IMR-90 (cell line): ENCODE measurements at places on chromosomes 6 and 20.

DNA sequence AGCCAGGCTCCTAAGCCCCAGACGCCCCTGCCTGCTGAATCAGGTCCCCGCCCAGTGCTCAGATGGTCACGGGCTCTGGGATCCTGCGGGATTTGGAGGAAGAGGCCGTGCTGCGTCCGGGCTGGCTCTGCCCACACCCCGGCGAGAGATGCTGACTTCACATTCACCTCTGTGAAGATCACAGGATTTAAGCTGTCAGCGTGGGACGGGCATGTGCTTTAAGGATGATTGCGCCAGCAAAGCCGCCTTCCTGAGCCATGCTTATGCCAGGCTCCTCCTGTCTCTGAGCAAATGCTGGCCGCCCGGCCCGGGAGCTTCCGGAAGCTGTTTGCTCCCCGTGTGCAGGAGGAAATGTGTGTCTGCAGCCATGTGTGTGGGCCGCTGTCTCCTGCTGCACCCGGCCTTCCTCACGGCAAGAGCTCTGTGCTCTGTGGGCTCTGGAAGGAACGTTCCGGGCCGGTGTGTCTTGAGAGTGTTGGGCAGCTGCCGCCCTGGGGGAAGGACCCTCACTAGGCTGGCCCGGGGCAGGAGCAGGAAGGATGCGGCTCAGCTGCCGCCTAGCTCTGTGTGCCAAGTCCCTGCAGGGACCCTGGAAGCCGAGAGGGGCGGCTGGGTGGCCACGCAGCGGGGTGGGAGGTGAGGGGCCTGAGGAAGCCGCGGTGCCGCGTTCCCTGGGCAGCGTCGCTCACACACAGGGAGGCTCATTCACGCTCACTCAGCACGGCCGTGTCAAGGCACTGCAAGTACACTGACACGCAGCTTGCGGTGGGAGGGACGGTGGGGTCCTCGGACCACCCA is 19.0 kb upstream of the BHLHE23 start:
- peak; percentile 7 for DNase-seq

- DNase-seq = no peak
Measured at GRCh38 chr20:64242797-64243475, 12.6 kb upstream of the PCMTD2 start.

- no peak for DNase-seq
Measured at GRCh38 chr6:163797296-163797845, 382.9 kb downstream of the QKI start.

GRCh38 chr20:17617212-17617867 is 47.5 kb downstream of the DSTN start:
- no peak for DNase-seq

- DNase-seq = peak; percentile 37
Measured at GRCh38 chr6:150251566-150252186, 108.8 kb downstream of the PPP1R14C start.

- DNase-seq = peak; percentile 18
Measured at GRCh38 chr20:728256-728944, 39.9 kb downstream of the SLC52A3 start.

- peak; percentile 15 for DNase-seq
Measured at GRCh38 chr6:27863962-27864905, 48.0 kb downstream of the OR2B2 start.

DNA sequence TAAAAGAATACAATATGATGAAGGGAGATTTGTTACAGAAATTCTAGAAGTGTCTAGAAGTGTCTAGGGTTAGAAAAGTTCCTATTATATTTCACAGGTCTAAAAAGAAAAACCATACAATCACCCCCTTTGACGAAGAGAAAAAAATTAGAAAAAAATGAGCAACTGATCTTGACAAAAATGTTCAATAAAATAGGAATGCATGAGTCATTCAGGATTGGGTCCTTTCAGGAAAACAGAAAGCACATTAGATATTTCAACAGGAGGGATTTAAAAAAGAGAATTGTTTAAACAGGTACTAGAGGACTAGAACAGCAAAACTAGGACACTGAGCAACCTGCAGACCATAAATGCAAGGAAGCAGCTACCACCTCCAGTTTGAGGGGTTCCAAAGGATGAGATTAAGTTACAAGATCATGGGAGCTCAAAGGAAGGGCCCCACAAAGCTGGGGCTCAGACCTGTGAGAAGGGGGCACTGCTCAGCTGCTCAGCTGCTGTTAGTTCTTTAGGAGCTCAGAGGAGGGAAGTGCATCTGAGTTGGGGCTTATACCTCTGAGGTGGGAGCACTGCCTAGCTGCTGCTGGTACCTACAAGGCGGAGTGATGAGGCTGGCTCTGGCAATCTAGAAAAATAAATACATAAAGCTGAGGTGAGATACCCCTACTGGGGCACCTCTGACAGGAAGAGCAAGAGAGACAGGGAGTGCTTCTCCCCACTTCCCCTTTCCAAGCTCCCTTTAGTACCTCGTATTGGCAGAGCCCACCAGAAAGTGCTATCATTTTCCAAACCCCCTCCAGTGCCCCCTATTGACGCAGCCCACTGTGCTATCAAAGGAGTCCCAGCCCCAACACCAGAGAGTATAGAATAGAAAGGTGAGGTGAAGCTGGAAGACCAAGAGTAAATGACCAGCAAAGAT is 27.1 kb upstream of the BEND6 start:
- peak; percentile 34 for DNase-seq

- no peak for DNase-seq
Measured at GRCh38 chr6:167719920-167720319, 106.8 kb upstream of the AFDN start.

GRCh38 chr6:45664707-45665106 is 287.0 kb upstream of the SUPT3H start:
- DNase-seq = no peak

DNA sequence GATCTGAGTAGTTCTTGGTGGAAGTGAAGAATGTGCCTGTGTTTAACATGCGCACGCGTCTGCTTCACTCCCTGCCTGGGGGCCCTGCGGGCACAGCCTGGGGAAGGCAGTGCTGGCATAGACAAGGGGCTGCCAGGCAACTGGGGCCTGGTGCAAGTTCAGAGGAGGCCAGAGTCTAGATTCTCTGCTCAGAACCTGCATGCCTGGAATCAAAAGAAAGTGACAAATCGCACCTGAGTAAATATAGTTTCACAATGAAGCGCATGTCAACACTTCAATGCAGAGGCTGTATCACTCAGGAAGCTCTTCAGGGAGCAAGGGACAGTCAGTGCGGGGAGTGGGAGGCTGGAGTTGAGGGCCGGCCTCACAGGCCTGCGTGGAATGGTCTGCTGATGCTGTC is 24.2 kb upstream of the PPP1R14C start:
- no peak for DNase-seq

DNA sequence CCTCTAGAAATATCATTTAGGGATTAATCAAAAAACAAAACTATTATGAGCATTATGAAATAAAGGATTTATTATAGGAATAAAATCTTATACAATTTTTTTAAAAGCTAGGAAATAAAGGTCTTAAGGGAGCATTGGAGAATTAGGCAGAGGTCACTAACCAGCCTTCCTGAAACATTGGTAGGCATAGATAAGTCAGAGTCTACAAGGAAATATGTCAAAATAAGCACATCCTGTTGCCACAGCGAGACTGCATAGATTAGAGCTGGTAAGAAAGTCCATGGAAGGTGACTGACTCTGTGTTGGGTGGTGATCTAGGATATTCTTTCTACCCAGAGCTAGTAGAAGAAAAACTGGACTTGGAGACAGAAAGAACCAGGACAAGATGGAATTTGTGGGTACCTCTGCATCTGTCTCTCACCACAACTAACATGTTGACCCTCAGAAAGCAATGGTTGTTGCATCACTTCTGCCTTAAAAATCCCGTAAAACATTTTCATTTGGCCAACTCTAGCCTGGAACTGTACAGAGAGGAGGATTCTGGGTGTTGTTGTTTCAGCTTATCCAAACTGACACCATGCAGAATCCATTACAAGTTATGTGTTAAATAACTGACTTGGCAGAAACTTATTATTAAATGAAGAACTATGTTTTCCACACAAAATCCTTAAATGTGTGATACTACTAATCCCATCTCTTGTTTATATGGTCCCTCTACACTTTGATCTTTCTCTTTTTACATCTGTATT is 77.1 kb downstream of the FBXO5 start:
- DNase-seq = no peak

DNA sequence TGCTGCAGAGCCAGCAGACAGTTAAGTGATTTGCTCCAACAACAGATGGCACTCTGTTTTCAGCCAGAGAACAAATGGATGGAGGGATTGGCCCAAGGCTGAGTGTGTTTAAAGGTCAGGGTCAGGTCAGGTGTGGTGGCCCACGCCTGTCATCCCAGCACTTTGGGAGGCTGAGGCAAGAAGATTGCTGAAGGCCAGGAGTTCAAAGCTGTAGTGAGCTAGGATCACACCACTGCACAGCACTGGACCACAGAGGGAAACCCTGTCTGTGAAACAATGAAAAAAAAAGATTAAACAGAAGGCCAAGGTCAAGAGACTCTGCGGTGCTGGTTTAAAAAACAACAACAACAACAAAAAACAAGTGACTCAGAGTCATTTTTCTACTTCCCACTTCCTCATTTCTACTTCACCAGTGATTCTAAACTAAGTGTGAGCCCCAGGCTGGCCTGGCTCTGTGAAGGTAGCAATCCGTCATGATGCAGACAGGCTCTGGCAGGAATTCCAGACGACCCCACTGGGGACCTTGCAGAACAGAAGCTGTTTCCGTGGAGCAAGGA is 42.5 kb upstream of the ARMC2 start:
- no peak for DNase-seq

DNA sequence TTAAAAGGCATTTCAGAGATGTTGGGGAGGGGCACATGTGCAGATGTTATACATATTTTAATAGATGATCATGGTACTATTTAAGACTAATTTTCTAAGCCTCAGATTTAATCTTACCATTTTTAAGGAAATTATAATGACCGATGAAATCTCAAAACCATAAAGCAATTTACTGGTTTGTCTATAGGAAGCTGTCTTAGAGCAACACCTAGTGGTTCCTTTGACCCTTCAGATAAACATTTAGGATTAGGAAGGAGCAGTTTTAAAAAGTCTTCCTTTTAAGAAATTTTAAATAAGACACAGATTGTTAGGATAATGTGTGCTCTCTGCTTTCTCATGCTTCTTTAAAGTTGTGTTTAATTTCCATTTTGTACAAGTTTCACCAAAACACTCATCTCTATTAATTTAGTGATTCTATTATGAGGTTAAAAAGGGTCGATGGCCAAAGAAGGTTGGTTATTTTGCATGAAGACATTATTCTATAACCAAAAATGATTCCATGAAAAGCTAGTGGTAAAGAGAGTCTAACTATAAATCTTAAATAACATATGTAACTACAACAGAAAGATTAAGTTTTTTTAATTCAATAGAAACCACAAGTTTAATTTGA is 376.4 kb downstream of the HACE1 start:
- DNase-seq = no peak

GRCh38 chr20:2874456-2874855 is 1.2 kb downstream of the PTPRA start:
- DNase-seq = peak; percentile 39

DNA sequence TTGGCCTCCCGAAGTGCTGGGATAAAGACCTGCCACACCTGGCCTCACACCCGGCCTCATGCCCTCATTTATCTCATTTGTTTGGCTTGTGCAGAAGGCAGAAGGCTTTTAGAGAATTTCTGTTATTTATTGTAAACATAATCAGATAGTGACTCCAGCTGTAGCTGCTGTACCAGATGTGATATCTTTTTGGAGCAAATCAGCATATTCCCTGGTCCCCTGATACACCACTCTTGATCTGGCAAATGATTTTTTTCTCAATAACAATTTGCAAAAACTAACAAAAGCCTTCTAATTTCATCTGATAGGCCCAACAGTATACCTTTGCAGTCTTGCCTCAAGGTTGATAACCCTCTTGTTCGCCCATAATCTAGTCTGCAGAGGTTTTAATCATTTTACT is 26.5 kb upstream of the TULP1 start:
- DNase-seq = no peak

- no peak for DNase-seq
Measured at GRCh38 chr6:112062966-112063365, 9.1 kb downstream of the CCN6 start.
